ENCODE measurements at places on chromosomes 1 and 21. TPM values are rescaled to one million over a fixed set of nuclear protein-coding genes. Genes with fewer than 3 reads are reported as not detected.

The ADGRL4 gene
- total RNA-seq: 33.9 TPM

The HMCN1 gene
- total RNA-seq: 5.1 TPM

GRCh38 chr1:22527122-22527521 is 36.2 kb upstream of the EPHA8 start:
- no peaks in the 10 kb centered on the region for H3K27me3 ChIP-seq
- peaks cover 69% of the 10 kb centered on the region for H3K36me3 ChIP-seq
- peaks cover 20% of the 10 kb centered on the region for H3K4me1 ChIP-seq
- no peak for DNase-seq
- no peak overlapping the region for H3K4me3 ChIP-seq

GRCh38 chr1:151596166-151596953 is 15.5 kb upstream of the SNX27 start:
- H3K4me3 ChIP-seq: no peak overlapping the region
- H3K4me1 ChIP-seq: peaks cover 8% of the 10 kb centered on the region
- DNase-seq: no peak

GRCh38 chr1:172674831-172675613 is 16.1 kb downstream of the FASLG start:
- H3K4me3 ChIP-seq: no peak overlapping the region
- no peak overlapping the region for H3K27ac ChIP-seq
- no peaks in the 10 kb centered on the region for H3K4me1 ChIP-seq
- H3K27me3 ChIP-seq: no peaks in the 10 kb centered on the region
- DNase-seq: no peak

- H3K27me3 ChIP-seq: no peaks in the 10 kb centered on the region
- H3K4me3 ChIP-seq: no peak overlapping the region
Observed at GRCh38 chr1:87392248-87393192, 63.8 kb downstream of the LMO4 start.

DNA sequence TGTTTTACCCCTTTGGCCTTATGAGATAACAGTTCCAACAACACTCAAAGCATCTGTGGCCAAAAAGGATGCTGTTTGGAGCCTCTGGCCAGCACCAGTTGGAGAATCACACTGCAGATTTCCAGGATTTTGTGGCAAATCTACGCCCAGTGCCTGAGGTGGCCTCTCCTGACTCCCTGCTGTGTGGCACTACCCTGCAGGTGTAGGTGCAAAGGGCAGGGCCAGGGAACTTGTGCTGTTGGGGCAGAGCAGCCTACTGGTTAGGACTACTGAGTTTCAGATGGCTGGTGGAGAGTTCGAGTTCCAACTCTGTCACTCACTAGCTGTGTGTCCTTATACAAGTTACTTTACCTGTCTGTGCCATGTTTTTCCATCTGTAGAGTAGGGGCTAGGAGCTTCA is 170.5 kb downstream of the PTPRU start:
- no peak overlapping the region for H3K4me3 ChIP-seq
- H3K27ac ChIP-seq: no peak overlapping the region
- peaks cover 13% of the 10 kb centered on the region for H3K27me3 ChIP-seq
- H3K4me1 ChIP-seq: no peaks in the 10 kb centered on the region
- H3K36me3 ChIP-seq: no peaks in the 10 kb centered on the region
- no peak for DNase-seq

DNA sequence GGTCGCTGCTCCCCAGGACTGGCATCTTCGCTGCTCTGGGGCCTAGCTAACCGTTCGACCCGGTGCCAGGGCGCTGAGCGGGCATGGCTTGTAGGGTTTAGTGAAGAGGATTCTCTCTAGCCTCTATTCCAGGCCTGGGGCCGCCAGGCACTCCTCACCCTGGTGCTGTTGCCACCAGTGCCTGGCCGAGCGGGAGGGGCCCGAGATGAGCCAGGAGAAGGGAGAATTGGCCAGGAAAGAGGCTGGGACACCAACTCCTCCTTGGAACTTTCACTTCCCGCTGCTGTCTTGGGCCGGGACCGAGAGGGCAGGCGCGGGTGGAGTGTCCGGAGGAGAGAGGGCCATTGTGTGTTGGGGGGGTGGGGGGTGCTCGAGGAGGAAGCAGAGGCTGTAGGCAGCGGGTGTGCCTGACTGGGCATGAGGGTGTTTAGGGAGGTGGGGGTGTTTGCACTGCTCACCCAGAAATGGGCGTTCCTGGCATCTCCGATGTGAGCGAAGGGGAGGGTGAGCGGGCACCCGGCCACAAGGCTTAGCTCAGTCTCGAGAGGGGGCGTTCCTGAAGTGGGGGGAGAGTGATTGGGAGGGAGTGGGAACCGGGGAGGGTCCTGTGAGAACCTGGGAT is 772 bp downstream of the ADAM15 start:
- H3K27me3 ChIP-seq: no peaks in the 10 kb centered on the region
- no peaks in the 10 kb centered on the region for H3K36me3 ChIP-seq
- peak overlapping the region; percentile 97 for H3K4me3 ChIP-seq
- DNase-seq: peak; percentile 79
- peaks cover 14% of the 10 kb centered on the region for H3K4me1 ChIP-seq

The C21orf58 gene
- total RNA-seq: 0.99 TPM

DNA sequence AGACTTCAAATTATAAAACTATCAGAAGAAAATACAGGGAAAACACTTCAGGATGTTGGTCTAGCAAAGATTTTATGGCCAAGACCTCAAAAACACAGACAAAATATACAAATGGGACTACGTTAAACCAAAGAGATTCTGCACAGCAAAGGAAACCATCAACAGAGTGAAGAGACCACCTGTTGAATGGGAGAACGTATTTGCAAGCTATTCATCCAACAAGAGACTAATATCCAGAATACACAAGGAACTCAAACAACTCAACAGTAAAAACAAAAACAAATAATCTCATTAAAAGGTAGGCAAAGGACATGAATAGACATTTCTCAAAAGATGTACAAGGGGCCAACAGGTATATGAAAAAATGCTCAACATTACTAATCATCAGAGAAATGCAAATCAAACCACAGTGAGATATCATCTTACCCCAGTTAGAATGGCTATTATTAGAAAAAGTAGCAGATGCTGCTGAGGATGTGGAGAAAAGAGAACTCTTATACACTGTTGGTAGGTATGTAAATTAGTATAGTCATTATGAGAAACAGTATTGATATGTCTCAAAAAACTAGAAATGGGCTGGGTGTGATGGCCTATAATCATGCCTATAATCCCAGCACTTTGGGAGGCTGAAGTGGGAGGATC is 112.6 kb downstream of the LRIG2 start:
- no peaks in the 10 kb centered on the region for H3K4me1 ChIP-seq
- H3K36me3 ChIP-seq: no peaks in the 10 kb centered on the region
- H3K27ac ChIP-seq: no peak overlapping the region
- H3K4me3 ChIP-seq: no peak overlapping the region
- DNase-seq: no peak

The SDC3 gene
- 29.5 TPM for total RNA-seq

The CD244 gene
- 0.61 TPM for total RNA-seq

DNA sequence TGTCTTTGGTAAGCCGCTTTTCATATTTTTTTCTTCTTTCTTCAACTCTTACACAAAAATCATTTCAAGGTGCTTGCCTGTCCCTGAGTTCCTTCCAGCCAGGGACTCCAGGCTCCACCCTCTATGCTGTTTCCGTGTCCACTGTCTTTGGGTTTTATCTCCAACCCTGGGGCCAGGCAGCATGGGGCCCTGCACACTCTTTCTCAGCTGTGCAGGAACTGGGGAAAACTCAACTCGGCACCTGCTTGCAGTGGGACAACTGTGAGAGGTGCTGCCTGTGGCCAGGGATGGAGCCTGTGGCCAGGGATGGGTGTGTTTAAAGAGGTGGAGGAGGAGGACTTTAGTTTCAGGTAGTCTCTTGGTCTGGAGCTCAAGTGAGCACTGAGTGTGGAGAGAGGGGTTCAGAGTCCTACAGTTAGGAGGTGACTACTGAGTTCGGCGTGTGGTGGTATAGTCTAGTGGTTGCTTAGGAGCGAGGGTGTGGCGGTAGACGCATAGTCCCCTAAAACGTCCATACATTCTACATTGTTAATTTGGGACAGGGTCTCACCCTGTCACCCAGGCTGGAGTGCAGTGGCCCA is 13.4 kb downstream of the TNFRSF8 start:
- H3K4me1 ChIP-seq: no peaks in the 10 kb centered on the region
- H3K36me3 ChIP-seq: no peaks in the 10 kb centered on the region
- no peak overlapping the region for H3K27ac ChIP-seq
- no peak for DNase-seq
- no peak overlapping the region for H3K4me3 ChIP-seq

GRCh38 chr1:2240270-2241156 is 12.4 kb downstream of the SKI start:
- no peaks in the 10 kb centered on the region for H3K27me3 ChIP-seq
- H3K36me3 ChIP-seq: peaks cover 10% of the 10 kb centered on the region
- DNase-seq: peak; percentile 85
- no peak overlapping the region for H3K4me3 ChIP-seq
- peak overlapping the region; percentile 53 for H3K27ac ChIP-seq

The MROH9 gene
- not detected for total RNA-seq

- H3K4me1 ChIP-seq: peaks cover 3% of the 10 kb centered on the region
- peaks cover 4% of the 10 kb centered on the region for H3K27me3 ChIP-seq
- H3K36me3 ChIP-seq: no peaks in the 10 kb centered on the region
- H3K4me3 ChIP-seq: no peak overlapping the region
- DNase-seq: no peak
- no peak overlapping the region for H3K27ac ChIP-seq
Observed at GRCh38 chr1:224052772-224053171, 61.1 kb upstream of the FBXO28 start.

The DCAF6 gene
- 155 TPM for total RNA-seq

DNA sequence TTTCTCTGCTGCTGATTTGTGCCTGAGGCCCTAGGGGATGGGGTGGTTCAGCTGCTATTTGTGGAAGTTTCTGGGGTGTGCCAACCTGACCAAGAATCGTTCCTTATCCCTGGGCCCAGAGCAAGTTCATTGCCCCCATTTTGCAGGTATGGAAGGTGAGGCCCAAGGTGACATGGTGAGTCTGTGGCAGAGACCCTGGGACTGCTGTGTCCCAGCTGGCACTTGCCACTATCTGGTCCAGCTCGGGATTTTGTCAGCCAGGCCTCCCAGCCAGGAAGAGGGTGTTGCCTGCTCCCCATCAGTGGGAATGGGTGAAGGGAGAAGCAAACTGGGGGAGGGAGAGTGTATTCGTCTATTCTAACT is 18.9 kb upstream of the LRP8 start:
- H3K36me3 ChIP-seq: no peaks in the 10 kb centered on the region
- no peaks in the 10 kb centered on the region for H3K4me1 ChIP-seq
- H3K4me3 ChIP-seq: no peak overlapping the region
- no peak for DNase-seq
- no peaks in the 10 kb centered on the region for H3K27me3 ChIP-seq
- H3K27ac ChIP-seq: no peak overlapping the region

The DCST1 gene
- total RNA-seq: not detected

DNA sequence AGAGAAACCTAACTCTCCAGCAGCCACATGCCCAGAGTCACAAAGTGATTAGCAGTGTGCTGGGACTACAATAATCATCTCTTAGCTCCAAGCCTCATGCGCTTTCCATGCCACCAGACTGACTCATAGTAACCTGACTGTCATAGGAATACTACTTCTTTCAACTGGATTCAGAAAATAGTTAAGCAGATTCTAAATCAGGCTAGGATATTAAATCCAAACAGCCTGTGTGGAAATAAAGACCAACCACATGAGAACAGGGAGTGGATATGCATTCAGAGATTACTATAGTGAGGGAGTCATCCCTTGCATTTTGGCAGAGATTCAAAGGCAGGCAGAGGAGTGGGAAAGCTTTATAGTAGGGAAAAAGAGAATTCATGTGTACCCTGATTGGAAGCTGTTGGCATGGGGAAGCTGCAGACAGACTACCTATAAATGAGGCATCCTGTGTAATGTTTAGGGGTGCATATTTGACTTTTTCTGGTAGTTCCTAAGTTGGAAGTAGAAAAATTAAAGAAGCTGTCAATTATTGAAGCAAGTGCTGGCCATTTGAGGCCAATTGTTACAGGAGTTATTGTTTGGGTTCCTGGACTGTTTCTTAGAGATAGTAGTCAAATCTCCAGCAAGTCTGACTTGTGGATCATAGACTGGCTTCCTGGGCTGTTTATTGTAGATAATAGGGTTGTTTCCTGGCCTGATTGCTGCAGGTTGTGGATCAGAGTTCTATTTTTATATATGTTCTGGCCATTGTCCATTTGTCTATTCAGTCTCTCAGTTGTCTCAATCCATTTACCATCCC is 31.7 kb upstream of the DNAH14 start:
- H3K27ac ChIP-seq: no peak overlapping the region
- H3K36me3 ChIP-seq: no peaks in the 10 kb centered on the region

The ARHGEF10L gene
- total RNA-seq: 47.1 TPM

- no peaks in the 10 kb centered on the region for H3K4me1 ChIP-seq
- no peaks in the 10 kb centered on the region for H3K36me3 ChIP-seq
- H3K27ac ChIP-seq: no peak overlapping the region
- H3K27me3 ChIP-seq: no peaks in the 10 kb centered on the region
- DNase-seq: no peak
Observed at GRCh38 chr1:224541072-224541790, 74.9 kb upstream of the CNIH3 start.

DNA sequence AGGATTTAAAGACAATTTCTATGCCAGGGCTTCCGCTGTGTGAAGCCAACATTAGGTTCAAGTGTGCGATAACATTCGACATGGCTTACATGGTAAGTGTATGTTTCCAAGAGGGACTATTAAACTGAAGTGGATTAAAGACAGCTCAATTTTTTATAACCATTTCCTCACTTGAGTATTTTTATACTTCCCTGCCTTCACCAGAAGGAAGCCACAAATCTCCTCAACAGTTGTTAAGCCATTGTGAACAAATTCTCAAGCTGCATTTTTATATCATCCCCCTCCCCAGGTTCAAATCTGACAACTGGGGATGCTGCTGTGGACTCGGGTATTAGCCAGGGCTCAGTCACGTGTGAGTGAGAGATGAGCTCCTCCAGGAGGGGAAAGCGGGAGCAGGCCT is 116.3 kb downstream of the RHOU start:
- no peak overlapping the region for H3K4me3 ChIP-seq
- H3K4me1 ChIP-seq: no peaks in the 10 kb centered on the region
- no peak for DNase-seq
- no peak overlapping the region for H3K27ac ChIP-seq
- no peaks in the 10 kb centered on the region for H3K27me3 ChIP-seq

The TMEM240 gene
- total RNA-seq: 3.2 TPM

The SPATA46 gene
- total RNA-seq: not detected

The PTPRF gene
- 7.4 TPM for total RNA-seq

The FLG2 gene
- total RNA-seq: not detected

The BNIPL gene
- total RNA-seq: 0.21 TPM

The LMX1A gene
- 0.19 TPM for total RNA-seq

DNA sequence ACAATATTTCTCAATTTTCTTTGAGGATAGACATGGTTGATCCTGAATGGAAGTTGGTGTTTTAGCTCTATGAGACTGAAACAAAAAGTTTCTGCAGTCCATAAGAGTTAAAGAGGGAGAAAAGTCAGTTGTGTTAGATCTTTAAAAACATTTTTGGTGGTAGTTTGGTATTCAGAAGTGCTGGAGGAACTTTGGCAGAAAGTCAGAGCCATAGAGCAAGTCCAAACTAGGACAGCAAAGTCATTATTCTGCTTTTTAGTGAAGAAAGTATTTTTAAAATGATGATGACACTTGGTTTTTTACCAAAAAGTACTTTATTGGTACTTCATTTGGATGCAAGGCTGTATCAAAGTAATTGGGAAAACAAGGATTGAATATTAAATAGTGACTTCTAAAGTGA is 41.8 kb downstream of the FNBP1L start:
- H3K27ac ChIP-seq: no peak overlapping the region
- no peaks in the 10 kb centered on the region for H3K27me3 ChIP-seq
- H3K36me3 ChIP-seq: no peaks in the 10 kb centered on the region
